ENCODE measurements at places on chromosomes 1 and 21. TPM values are rescaled to one million over a fixed set of nuclear protein-coding genes. Genes with fewer than 3 reads are reported as not detected.

Gene RGS8
- total RNA-seq = not detected

Gene OR14K1
- total RNA-seq = not detected

Gene CEP104
- total RNA-seq = 43.7 TPM

Gene SYNJ1
- 8.0 TPM for total RNA-seq

Gene MMP23B
- 6.6 TPM for total RNA-seq

DNA sequence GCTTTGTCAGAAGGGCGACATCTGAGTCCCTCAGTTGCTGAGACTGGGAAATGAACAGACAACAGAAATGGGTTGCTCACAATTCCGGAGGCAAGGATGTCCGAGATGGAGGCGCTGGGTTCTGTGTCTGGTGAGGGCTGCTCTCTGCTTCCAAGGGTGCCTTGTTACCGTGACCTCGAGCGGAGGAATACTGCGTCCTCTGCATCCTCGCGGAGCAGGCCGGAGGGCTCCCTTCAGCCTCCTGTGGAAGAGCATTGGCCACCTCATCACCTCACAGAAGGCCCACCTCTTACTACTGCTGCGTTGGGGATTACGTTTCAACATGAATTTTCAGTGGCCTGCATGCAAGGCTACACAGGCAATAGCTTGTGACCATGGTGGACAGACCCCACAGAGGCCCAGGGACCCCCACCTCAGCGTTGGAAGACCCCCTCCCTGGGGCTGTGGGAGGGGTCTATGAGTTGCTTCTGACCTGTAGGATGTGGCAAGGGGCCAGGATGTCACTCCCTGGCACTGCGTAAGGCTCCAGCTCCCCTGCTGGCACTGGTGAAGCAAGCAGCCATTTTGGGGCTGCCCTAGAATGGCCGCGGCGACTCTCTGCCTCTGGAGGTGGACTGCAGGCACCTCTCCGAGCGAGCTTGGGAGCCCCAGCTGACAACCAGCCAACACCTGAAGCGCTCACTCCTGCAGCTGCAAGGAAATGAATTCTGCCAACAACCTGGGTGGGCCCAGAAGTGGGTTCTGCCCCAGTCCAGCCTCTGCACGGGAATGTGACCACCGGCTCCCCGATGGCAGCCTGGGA, 36.3 kb upstream of the COL6A1 start:
- no peak overlapping the region for H3K4me3 ChIP-seq

DNA sequence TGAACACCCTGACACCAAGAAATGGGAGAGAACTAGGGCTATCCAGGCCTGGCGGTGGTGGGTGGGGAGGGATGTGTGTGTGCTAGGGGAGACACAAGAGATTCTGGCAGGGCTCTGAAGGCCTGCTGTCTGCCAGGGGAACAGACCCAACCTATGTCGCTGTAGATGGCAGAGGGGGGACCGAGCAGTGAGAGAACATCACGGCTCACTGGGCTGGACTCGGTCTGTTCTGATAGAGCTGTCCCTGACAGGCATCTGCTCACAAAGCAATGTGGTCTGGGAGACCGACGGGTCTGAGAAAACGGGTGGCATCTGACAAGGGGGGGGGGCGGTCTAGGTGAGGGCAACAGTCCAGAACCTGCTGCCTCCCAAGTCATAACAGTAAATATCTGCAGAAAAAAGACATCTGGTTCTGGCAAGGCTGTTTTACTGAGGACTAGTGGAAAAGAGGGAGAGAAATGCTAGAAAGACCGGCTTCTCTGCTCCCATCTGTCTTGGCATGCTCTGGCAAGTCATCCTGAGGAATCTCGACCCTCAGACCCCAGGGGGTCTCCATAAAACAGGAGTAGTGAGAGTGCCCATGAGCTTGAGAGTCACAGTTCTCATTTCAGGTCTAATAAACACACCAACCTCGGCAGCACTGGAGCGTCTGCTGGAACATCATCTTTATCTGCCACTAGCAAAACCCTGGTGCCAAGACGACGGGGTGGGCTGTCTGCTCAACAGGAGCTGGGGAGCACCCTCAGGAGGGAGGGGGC, 36.5 kb downstream of the SLC66A1 start:
- H3K4me3 ChIP-seq = no peak overlapping the region
- peaks cover 5% of the 10 kb centered on the region for H3K4me1 ChIP-seq
- peaks cover 10% of the 10 kb centered on the region for H3K36me3 ChIP-seq
- H3K27me3 ChIP-seq = no peaks in the 10 kb centered on the region

DNA sequence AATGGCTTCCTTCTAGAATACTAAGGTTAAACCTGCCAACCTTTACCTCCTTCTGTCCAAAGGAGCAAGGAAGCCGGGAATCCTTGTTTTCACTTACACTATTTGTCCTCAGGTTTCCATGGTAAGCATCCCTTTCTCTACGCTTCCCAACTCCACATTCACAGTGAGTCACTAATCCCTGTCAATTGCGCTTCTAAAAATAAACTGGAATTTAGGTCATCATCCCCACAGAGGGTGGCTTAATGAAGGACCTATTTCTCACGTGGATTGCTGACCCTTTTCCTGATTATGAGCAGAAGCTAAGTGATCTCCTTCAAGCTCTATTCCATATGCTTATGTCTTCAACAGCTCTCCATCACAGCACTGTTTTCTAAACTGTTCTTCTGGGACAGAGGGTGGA, 39.9 kb upstream of the ABCA4 start:
- DNase-seq = no peak
- H3K27ac ChIP-seq = no peak overlapping the region

GRCh38 chr1:78672428-78672827, 22.8 kb downstream of the IFI44 start:
- H3K27ac ChIP-seq = no peak overlapping the region
- H3K36me3 ChIP-seq = no peaks in the 10 kb centered on the region
- no peaks in the 10 kb centered on the region for H3K4me1 ChIP-seq
- no peaks in the 10 kb centered on the region for H3K27me3 ChIP-seq

DNA sequence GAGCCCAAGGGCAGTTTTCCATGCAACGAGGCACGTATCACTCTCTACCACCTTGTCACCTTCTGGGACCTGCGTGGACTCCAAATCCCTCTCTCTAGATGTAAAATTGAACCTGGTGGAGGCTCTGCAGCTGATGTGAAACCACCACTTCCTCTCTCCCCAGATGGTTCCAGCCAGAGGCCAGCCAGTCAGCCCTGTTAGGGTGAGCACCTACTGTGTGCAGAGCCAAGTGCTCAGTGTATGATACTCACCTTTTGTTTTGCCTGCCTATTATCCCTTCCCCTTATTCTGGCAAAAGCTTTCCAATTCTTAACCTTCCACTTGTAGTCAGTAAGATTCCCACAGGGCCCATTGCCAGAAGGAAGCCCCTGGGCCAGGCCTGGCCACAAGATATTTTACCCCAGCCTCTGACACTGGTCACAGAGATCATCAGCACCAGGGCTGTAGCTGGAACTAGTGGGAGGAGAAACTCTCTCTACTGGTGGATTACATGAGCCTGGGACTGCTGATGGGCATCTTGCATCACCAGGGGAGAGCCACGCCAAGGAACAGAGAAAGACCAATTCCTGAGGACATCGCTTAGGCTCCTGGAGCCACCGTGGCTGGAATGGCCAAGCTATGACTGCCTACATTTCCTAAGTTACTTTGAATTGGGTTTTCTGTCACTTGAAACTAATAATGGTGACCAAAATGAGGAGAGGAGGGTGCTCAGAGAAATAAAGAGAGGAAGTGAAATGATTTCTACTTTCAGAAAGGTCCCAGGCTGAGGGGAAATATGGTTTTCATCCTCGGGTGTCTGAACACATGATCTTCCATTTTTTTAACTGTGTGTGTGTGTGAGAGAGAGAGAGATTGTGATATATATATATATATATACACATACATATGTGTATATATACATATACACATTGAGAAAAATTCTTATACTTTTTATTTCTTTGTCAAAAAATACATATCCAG, 26.6 kb upstream of the RD3 start:
- no peaks in the 10 kb centered on the region for H3K27me3 ChIP-seq
- H3K36me3 ChIP-seq = no peaks in the 10 kb centered on the region
- no peak overlapping the region for H3K27ac ChIP-seq

GRCh38 chr1:186960861-186961260, 132.1 kb downstream of the PLA2G4A start:
- no peak for DNase-seq
- no peaks in the 10 kb centered on the region for H3K36me3 ChIP-seq
- H3K4me3 ChIP-seq = no peak overlapping the region
- H3K27me3 ChIP-seq = no peaks in the 10 kb centered on the region

- no peak overlapping the region for H3K27ac ChIP-seq
- no peaks in the 10 kb centered on the region for H3K27me3 ChIP-seq
- H3K4me1 ChIP-seq = peaks cover 7% of the 10 kb centered on the region
- DNase-seq = no peak
- no peaks in the 10 kb centered on the region for H3K36me3 ChIP-seq
These were observed 88.5 kb upstream of the CD34 start for GRCh38 chr1:207999274-207999915.

DNA sequence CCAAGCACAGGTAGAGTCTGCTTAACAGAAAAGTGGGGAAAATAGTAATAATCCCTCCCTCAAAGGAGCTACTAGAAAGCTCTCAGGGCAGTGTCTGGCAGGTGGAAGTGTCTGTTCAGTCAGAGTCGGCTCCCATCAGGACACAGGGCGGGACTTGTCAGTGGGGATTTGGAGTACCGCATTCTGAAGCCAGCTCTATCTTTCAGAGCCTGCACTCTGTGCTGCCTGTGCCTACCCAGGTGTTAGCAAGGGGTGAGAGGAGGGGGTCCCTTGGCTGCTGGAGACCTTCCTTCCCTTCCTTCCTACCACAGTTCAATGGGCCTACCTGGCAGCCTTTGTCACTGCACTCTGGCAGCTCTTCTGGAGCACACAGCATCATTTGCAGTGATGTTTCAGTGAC, 615.5 kb downstream of the AJAP1 start:
- H3K27ac ChIP-seq = no peak overlapping the region
- no peak overlapping the region for H3K4me3 ChIP-seq
- no peaks in the 10 kb centered on the region for H3K27me3 ChIP-seq
- H3K36me3 ChIP-seq = no peaks in the 10 kb centered on the region
